ENCODE measurements at places on chromosomes 12 and 14. TPM values are rescaled to one million over a fixed set of nuclear protein-coding genes. Genes with fewer than 3 reads are reported as not detected.

GRCh38 chr14:56515739-56516138 lies 63.9 kb upstream of the TMEM260 start:
- H3K4me1 ChIP-seq: no peaks in the 10 kb centered on the region
- DNase-seq: no peak
- H3K27ac ChIP-seq: no peak overlapping the region
- H3K27me3 ChIP-seq: no peaks in the 10 kb centered on the region
- H3K36me3 ChIP-seq: no peaks in the 10 kb centered on the region

DNA sequence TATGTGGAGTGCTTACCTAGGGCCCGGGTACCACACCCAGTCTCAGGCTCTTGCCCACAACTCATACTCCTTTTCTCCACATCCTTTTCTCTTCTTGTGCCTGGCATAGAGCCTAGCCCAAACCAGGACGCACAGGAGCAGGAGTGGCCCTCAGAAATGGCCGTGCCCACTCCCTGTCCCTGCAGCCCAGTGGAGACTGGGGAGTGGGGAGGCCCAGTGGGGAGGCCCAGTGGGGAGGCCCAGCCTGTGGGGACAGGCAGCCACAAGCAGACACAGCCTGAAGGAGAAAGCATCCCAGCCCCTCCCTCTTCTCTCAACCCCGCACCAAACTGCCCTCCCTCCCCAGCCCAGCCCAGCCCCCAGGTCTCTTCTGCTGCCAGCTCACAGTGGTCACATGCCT lies 196.8 kb downstream of the KIF26A start:
- H3K27ac ChIP-seq: no peak overlapping the region
- no peaks in the 10 kb centered on the region for H3K4me1 ChIP-seq
- no peak for DNase-seq
- no peaks in the 10 kb centered on the region for H3K36me3 ChIP-seq
- no peaks in the 10 kb centered on the region for H3K27me3 ChIP-seq
- H3K4me3 ChIP-seq: no peak overlapping the region

DNA sequence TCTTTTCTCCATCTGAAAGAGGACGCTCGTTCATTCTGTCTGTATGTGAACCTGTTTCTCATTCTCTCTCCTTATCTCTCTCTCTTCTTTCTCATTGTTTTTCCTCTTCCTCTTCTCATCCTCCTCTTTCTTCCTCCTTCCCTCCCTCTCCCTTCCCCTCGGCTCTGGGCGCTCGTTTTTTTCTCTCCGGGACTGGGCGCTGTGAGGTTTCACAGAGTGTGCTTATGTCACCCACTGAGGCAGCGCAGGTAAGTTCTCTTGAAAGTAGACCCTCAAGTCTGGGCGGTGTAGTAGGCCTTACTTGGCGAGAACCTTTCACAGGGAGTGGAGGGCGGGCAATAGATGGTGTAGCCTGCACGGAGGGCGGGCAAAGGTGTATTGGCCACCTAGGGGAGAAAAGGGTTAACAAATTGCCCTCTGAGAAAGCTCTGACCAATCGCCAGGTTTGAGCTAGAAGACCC lies 4.5 kb upstream of the SIX1 start:
- H3K27ac ChIP-seq: no peak overlapping the region
- no peak overlapping the region for H3K4me3 ChIP-seq
- DNase-seq: no peak
- H3K27me3 ChIP-seq: peaks cover 92% of the 10 kb centered on the region
- no peaks in the 10 kb centered on the region for H3K36me3 ChIP-seq

- no peak overlapping the region for H3K4me3 ChIP-seq
- H3K4me1 ChIP-seq: peaks cover 66% of the 10 kb centered on the region
- H3K36me3 ChIP-seq: peaks cover 23% of the 10 kb centered on the region
- H3K27ac ChIP-seq: no peak overlapping the region
- no peak for DNase-seq
Measured at GRCh38 chr14:93018366-93018765, 95.4 kb downstream of the CHGA start.

DNA sequence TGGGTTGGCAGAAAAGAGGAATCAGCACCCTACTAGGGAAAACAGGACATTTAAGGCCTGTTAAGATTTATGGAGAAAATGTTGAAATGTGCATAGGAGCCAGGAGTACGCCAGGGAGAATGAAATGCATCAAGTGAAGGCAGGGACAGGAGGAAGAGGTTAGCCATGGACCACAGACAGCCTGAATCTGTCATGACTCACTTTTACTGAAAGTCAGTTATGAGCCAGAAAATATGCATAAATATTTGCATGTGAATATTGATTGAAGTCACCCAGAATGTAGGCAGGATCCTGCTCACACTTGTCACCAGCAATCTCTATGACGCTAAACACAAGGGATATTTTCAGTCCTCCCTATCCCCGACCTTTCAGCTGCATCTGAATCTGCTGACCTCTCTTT lies 25.1 kb upstream of the CDK17 start:
- H3K36me3 ChIP-seq: no peaks in the 10 kb centered on the region
- peaks cover 10% of the 10 kb centered on the region for H3K4me1 ChIP-seq
- DNase-seq: no peak
- H3K4me3 ChIP-seq: no peak overlapping the region
- no peaks in the 10 kb centered on the region for H3K27me3 ChIP-seq
- H3K27ac ChIP-seq: no peak overlapping the region

The CLMN gene
- total RNA-seq: 15.0 TPM
